NCI-H69 (cell line): ENCODE measurements at places on chromosomes 1 and 21.

DNA sequence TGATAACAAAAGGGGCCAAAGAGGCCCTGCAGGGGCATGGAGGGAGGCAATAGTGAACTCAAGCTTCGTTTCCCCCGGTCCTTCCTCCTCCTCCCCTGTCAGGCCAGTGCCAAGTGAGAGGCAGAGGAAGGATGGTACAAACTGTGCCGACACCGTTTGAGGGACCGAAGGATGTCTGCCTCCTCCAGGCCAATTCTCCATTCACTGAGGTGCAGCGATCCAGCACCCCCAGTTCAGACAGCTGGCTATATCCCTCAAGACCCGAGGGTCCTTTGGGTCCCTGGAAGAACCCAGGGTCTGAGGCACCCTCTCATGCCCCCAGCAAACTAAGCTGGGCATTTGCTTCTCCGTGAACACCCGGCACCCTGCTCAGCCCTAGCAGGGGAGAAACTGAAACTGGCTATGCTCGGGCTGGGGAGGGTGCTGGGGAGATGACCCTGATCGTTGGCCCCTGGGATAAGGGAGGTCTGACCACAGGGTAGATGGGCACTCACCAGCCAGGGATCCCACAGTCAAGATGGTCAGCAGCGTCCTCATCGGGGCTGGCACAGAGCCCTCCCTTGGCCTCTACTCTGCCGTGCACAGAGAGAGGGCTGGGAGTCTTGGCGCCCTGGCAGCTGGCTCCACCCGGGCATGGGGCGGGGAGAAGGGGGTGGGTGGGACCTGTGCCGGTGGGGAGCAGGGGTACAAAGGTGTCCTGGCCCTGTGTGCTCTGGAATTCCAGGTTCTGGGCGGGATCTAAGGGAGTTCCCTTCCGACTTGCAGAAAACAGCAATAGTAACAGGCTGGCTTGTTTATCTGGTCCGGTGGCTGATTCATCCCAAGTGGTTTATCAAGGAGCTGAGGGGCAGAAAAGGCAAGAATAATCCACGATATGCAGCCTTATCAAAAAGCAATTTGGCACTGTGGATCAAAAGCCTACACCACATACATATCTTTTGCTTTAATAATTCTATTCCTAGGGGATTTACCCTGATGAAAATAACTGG lies at the start of gene IL22RA1:
Gene IL22RA1, minus strand, starts transcription at position 595 of the 989 bp plus-strand sequence. Its CDS starts 58 bp downstream, at position 537.
- peak; percentile 6 for DNase-seq

- no peak for DNase-seq
These were observed 10.7 kb downstream of the SPATC1L start for GRCh38 chr21:46173573-46173972.

GRCh38 chr21:15219894-15220293 lies 155.1 kb upstream of the NRIP1 start:
- DNase-seq, result no peak

- peak; percentile 56 for DNase-seq
These were observed 261.8 kb downstream of the FOXD2 start for GRCh38 chr1:47699492-47700235.

DNA sequence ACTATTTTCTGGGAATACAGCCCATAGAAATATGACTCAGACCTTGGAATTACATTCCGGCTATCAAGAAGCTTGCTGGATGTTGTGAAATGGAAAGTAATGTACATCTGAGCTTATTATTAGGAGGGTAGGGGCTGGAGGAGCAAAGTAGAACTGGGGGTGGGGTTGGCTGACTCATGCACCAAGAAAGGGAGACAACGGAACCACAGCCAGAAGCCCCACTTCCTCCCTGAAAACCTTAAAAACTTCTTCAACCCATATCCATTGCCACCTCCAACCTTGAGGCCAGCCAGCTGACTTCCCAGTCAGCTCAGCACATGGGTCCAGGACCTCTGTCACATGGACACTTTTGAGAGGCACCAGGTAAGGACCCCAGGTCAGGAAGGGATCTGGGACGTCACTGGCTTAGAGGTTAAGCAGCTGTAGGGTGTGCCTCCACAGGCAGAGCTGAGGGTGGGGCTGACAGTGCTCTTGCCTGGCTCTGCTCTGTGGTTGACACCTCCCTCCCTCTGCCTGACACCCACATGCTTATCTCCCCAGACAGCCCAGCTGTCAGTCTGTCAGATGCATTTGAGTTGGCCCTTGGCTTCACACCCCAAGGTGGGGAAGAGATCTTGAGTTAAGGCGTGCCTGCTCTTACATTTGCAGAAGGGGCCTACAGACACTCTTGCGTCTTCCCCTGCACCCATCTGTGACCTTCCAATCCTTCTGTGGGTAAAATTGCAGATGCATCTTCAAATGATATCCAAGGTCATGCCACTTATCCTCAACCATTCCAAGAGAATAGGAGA lies 5.7 kb upstream of the ZNF683 start:
- no peak for DNase-seq

DNA sequence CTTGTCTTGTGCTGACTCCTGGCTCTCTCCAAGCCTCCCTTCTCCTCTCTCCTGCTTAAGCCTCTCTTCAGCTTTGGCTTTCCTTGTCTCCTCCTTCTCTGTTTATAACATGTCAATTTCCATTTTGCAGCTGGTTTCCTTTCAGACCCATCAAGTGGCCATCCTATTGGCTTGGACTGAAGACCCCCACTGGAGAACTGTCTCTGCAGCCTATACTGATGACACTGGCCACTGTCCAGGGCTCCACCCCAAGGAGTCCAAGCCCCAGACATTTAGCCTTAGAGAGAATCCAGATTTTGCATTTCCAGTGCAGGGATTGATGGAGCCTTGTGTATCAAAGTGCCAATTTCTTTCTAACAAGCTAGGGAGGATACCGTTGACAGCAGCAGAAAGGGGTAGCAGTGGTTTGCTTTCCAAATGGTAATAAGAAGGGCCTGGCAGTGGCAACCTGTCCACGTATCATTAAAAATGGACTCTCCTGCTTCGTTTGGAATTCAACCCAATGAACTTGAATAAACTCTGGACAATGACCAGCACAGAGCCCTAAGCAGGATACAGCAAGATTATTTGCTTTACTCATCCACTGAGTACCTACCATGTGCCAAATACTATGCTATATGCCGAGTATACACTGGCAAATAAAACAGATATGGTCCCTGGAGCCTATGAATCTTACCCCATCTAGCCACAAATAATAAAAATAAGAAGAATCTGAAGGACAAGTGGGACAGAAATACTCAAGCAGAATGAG lies 6.5 kb downstream of the OVAAL start:
- no peak for DNase-seq

DNA sequence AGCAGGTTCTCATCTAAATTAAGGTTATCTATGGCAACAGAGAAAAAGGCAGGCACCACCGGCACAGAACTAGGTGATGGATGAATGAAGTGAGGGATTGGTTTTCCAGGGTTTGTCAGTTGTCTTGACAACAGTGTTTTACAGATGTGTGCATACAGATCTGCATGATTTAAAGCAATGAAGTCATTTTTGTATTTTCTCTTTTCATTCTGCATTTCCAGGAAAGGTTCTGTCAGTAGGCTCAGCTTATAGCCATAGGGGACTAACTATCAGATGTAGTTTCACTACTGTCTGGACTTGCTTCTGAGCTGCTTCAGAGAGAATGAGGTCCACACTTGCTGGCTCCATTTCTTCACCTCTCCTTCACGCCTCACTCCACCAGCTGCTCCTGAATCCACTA lies 98.2 kb upstream of the LMO4 start:
- no peak for DNase-seq
